ENCODE measurements at places on chromosomes 7 and 10.

GRCh38 chr7:18019555-18019954 is 8.1 kb downstream of the PRPS1L1 start:
- no peak for DNase-seq

GRCh38 chr10:35691522-35692236 is 49.6 kb upstream of the FZD8 start:
- DNase-seq, result no peak

GRCh38 chr10:103265717-103266329 is 11.1 kb upstream of the INA start:
- DNase-seq, result no peak

GRCh38 chr7:46934198-46934825 is 647.6 kb downstream of the TNS3 start:
- DNase-seq, result no peak

- peak; percentile 24 for DNase-seq
These were observed 150.4 kb upstream of the PRPS1L1 start for GRCh38 chr7:18177815-18178660.

DNA sequence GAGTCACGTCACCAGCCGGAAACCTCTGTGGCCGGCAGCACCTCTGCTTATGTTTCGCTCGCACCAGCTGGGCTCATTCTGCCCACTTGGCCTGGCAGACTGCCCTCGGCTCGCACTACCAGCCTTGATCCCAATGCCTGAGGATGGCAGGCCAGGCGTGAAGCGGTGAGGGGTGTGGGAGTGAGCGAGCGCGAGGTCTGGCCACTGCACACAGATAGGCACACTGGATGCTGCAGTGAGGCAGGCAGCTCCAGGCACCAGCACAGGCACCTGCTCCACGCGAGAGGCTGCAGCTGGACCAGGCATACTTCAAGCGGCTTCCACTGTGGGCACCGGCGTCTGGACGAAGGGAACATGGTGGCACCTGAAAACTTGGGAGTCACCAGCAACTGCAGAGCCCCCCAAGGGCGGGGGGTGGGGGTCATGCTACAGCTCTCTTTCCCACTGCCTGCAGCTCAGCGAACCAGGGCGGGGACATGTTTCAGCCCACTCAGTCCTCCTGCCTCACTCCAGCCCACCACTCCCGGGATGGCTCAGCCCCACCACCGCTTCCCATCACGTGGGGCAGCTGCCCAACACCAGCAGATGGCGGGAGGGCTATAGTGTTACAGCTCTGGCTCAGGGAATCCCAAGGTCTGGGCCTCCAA is 5.4 kb upstream of the DMTF1 start:
- no peak for DNase-seq

DNA sequence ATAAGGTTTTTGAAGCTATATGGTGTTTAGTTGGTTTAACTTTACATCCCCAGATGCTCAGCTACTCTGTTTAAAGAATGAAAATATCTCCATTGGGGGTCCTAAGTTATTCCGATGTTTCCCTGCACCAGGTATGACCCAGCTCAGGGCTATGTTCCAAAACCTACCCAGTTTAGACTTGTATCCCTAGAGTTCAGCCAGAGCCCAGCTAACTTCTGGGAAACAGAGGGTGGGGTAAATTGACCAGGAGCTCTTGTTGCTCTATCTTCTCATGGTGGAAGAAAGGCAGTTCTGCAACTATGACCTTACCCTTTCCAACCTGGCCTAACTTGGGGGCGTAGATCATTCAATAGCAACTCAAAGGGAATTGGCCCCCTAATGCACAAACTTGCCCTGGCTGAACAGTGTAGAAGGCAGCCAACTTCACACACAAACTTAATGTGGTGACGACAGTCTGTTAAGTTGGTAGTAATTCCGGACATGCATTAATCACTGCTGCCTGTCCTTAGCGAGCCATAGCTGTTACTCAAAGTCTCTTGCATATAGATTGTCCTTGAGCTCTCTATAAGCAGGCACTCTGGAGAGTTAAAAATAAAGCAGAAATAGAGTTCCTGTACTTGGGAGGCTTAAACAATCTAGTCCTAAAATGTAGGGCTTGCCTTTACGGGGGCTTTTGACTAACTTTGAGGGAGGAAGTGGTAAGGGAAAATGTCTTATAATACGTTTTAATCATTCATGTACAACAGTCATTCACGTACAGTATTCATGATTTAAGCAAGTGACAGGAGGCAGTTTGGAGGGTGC is 5.3 kb upstream of the ZNRF2 start:
- DNase-seq, result no peak

All from CD4-positive, alpha-beta T cell treated with Interferon alpha-2 for 1 hour (primary cell).